ENCODE measurements at places on chromosomes 6 and 20.

DNA sequence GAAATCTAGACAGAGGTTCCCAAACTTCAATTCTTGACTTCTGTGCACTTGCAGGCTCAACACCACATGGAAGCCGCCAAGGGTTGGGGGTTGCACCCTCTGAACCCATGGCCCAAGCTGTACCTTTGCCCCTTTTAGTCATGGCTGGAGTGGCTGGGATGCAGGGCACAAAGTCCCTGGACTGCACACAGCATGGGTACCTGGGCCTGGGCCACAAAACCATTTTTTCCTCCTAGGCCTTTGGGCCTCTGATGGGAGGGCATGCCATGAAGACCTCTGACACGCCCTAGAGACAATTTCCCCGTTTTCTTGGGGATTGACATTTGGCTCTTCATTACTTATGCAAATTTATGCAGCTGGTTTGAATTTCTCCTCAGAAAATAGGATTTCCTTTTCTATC is 342.0 kb downstream of the TPBG start:
- no peak for DNase-seq

DNA sequence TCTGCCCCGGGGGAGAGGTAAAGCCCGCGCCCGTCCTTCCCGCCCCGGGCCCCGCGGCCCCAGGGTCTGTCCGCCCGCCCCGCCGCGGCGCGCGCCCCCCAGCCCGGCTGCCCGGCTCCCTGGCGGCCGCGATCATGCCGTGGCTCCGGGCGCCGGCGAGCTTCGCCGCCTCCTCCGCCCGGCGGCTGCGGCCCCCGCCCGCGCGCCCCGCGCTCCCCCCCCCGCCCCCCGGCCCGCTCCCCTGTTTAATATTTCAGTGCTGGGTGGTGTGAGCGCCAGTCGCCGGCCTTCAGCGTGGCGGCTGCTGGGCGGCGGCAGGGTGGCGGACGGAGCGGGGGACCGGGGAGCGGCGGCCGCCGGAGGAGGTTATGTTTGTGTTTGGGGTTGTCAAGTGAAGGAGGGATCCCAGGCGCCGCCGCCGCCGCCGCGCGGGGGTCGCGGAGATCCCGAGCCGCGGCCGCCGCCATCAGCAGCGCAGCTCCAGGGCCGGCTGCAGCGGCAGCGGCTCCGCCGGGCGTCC is at the start of gene HIVEP1:
HIVEP1 (plus strand) TSS at position 275 of the 520 bp plus-strand sequence. CDS start 3,317 bp downstream, outside the sequence.
- no peak for DNase-seq

GRCh38 chr6:105226598-105227294 is 46.9 kb upstream of the POPDC3 start:
- no peak for DNase-seq

DNA sequence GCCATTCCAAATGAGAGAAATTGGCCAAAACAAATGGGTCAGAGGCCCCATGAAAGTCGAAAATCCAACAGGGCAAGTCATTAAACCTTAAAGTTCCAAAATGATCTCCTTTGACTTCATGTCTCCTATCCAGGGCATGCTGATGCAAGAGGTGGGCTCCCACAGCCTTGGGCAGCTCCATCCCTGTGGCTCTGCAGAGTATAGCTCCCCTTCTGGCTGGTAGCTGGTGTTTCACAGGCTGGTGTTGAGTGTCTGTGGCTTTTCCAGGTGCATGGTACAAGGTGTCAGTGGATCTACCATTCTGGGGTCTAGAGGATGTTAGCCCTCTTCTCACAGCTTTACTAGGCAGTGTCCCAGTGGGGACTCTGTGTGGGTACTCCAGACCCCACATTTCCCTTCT is 115.2 kb upstream of the LAMA2 start:
- DNase-seq, result no peak

- DNase-seq, result no peak
Observed at GRCh38 chr6:36743032-36743431, 45.4 kb downstream of the RAB44 start.

Data from activated gamma-delta T cell treated with anti-CD3 and anti-CD28 coated beads, Interleukin-2, amount 50 U/mL, for 16 hours (primary cell).